HFFc6 (cell line): ENCODE measurements at places on chromosomes 1 and 21.

GRCh38 chr1:155012026-155012546, 9.5 kb downstream of the ZBTB7B start:
- peak; percentile 25 for DNase-seq

DNA sequence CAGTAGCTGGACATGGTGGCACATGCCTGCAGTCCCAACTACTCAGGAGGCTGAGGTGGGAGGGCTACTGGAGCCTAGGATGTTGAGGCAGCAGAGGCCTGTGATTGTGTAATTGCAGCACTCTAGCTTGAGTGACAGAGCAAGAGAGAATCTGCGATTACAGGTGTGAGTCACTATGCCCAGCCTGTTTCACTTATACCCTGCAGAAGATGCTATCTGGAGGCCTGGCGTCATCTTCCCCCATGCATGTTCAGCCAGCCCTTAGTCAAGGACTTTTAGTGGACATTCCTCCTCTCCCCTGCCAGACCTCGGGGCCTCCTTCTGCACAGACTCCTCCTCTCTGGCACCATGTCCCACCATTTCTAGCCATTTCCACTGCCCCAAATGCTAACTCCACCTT, 36.3 kb upstream of the RCC2 start:
- peak; percentile 95 for DNase-seq

DNA sequence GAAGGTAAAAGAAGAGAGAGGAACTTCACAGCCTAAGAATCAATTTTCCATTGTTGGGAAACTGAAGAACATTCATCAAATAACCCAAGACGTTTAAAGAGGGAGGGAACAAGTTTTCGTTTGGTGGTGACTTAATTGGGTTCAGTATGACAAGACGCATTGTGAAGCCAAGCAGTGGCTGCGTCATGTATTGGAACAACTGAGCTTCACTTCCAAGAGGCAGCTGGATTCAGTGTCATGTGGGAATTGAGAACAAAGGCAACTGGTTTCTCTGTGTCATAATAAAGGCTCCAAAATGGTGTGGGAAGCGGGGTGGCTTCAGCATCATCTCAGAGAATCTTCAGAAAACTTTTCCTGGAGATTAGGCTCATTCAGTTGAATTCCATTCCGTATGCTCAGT, 29.8 kb upstream of the RC3H1 start:
- no peak for DNase-seq

DNA sequence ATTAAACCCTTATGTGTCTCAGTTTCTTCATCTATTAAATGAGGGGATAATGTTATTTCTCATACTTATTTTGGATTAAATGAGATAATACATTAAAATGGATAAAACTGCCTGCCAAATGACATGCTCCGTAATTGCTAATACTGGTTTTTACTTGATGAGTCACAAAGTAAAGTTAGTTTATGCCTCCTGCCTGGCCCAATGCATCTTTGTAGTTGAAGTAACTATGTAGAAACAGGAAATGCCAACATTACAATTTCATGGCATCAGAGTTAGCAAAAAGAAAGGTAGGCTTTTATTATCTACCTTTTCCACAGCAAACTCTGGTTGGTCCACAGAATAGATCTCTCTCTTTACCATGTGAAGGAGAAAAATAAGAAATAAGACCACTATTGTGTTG, 214.5 kb downstream of the TBX15 start:
- DNase-seq, result no peak

- no peak for DNase-seq
Observed at GRCh38 chr1:38872401-38873026, 634 bp downstream of the MYCBP start.

GRCh38 chr1:184033711-184034167, 3.8 kb downstream of the COLGALT2 start:
- peak; percentile 72 for DNase-seq

DNA sequence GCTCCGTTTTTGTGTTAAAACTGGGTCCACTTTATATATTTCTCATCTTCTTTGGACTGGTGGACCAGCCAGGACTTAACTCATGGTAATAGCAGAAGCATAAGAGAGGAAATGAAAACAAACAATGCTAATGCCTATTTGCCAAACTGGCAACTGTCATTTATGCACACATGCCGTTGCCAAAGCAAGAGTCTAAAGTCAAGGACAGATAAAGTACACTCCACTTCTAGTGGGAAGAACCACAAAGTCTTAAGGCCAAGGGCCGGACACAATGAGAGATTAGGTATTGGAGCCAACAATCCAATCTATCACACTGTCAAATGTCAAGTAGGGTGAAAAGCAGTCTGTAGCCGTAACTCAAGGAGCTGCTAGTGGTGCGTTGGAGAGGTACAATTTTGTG, 157.7 kb downstream of the LYPLAL1 start:
- no peak for DNase-seq

- no peak for DNase-seq
Observed at GRCh38 chr21:45282283-45283034, 5.2 kb downstream of the POFUT2 start.

DNA sequence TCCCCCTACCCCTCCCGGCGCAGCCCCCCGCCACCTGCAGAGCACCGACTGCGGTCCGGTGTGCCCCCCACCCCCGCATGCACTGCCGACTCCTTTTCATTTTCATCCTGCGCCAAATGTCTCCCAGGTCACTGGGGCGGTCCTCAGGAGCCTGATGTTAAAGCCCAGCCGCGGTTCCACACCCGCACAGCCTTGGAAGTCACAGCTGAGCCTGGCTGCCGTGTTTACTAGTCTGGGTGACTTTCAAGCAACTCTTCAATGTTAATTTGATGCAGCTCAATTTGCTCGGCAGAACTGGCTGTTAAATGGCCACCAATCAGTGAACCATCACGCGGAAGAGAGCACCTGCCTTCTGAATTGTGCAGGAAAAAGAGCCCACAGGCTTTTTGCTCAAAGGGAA, 27.2 kb downstream of the THAP3 start:
- no peak for DNase-seq

DNA sequence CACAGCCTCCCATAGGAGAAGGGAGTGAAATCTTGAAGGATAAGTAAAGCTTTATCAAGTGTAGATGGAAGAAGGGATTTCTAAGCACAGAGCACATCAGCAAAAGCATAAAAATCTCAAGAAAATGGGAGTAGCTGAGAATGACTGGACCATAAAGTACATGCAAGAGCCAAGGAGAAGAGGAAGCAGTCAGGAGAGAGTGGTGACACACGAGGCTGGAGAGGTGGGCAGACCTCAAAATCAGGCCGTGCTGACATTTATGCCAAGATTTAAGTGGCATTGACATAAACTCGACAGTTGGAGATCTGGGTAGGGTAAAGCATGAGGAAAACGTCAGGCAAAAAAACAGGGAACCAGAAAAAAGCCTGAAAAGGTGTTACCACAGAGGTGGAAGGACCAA, 62.3 kb downstream of the GFI1 start:
- DNase-seq, result no peak

- DNase-seq, result no peak
Observed at GRCh38 chr1:247317702-247318101, 14.0 kb downstream of the ZNF496 start.

GRCh38 chr1:201264554-201264953, 18.8 kb upstream of the PKP1 start:
- DNase-seq, result no peak

DNA sequence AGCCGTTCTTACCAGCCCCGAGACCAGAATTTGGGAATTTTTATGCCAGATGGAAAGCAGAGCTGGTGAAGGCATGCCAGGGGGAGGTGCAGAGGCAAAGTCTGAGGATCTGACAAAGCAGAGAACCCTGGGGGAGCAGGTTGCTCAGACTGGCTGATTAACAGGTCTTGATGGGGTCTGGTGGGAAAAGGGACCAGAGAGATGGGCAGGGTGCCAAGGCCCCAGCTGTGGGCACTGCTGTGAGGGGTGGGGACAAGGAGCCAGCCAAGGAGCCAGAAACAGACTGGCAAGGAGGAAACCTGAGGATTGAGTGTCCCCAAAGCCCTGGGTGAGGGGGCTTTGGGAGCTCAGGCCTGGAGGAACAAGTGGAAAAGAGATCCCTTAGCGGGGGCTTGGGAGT, 21.4 kb downstream of the RPS6KA1 start:
- DNase-seq, result no peak

DNA sequence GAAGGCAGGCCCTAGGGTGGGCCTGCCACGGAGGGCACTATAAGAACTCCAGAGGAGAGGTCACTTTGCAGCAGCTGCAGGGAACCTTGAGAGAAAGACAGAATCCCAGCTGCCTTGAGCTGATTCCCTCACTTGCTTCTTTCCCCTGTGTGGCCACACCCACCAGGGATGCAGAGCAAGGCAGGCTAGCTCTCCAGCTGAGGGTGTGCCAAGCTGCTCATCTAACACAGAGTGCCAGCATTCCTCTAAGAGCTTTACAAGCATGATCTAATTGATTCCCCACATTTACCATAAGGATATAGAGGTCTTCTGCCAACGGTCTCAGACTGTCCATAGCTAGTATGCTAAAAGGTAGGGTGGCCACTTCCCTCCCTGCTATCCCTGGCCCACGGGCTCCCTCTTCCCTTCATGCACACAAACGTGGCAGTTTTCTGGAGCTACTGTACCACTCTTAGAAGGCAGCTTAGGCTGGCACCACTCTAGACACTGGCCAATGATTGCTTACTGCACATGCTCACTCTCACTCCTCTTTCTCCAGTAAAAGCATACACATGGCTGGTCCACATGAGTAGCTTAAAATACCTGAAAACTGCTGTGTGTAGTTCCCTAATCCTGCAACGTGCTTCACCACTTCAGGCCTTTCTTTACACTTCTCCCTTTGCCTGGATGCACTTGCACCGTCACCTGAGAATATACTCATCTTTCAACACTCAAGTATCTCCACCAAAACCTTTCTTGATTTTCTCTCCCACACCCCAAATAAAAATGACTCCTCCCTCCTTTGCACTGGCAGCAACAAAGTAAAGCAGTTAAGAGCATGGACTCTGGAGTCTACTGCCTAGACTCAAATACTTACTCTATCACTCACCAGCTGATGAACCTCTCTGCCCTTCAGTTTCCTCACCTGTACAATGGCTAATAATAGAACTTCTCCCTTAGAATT, 57.7 kb downstream of the DMAP1 start:
- DNase-seq, result no peak

DNA sequence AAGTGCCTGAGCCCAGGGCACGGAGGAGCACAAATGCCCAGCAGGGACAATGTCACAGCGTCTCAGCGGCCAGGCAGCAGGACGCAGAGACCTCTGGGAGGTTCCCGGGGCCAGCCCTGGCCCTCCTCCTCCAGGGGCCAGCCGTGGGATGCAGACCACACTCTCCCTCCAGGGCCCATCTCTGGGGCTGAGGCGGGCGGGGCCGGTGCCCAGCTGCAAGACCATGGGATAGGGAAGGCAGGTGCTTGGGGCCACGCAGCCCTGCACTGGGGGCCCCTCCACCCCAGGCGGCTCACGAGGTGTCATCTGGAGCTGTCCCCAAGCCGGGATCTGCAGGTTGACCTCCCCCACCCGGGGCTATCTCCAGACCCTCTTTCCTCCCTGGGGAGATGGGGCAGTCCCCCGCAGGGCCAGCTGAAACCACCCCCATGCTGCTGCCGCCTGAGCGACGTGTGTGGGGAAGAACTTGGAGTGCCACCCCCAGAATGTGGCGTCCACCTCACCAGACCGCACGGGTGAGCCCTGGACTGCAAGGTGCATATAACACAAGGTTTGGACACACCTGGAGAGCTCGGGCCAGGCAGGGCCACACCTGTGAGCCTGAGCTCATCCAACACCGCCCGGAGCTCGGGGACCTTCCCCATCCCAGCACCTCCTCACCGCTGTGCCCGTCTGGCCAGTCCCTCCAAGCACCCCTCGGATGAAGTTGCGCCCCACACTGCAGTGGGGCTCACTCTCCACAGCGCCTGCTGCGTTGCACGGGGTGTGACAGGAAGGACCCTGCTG, 4.1 kb upstream of the TTLL10 start:
- DNase-seq, result no peak

GRCh38 chr21:45507523-45507875, 34.7 kb downstream of the SLC19A1 start:
- no peak for DNase-seq

DNA sequence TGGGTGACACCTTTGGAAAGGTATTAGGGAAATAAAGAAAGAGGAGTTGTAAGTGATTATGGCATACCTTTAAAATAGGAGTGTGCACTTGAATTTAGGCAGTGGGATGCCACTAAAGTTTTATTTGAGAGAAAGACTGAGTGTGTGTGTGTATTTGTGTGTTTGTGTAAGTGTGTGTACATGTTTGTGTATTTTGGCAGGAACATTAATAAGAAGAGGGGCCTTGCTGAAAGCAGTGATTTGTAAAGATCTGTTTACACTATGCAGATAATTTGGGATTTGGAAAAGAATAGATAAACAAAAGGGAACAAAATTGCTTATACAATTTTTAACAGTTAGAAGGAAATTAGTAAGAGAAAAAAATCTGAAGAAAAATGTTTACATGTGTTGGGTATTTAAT, 120.8 kb downstream of the GPR52 start:
- DNase-seq, result no peak

DNA sequence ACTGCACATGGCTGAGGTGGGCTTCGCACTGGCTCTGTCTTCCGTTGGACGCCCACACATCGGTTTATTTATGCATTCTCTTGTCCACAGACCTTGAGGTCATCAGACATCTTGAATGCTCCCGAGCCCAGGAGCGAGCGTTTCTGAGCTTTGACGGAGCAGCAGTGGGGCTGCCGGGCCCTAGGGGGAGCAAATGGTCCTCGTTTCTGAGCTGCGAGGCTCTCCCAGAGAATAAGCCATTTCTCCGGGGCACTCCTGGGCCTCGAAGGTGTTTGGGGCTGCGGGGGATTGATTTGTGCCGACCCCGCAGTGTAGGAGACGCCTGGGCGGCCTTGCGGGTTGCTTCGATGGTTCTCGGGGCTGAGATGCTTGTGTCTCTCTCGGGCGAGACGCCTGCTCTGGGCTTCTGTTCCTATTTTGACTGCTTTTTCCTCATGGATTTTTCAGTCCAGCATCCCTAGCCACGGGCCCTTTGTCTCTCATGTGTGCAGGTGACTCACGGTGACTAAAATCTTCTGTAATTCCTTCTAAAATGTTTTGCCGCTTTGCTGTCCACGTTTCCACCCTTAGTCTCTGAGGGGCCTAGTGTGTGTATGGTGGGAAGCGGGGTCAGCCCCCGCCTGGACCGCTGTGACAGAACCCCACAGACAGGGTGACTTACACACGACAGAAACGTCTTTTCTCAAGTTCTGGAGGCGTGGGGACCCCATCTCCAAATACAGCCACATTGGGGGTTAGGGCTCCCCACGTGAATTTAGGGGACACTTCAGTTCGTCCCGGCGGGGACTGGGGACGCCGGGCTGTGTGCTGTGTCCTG, 62.1 kb downstream of the FAAP20 start:
- DNase-seq, result peak; percentile 80
